ENCODE measurements at places on chromosomes 16 and 17. TPM values are rescaled to one million over a fixed set of nuclear protein-coding genes. Genes with fewer than 3 reads are reported as not detected.

The MEOX1 gene
- total RNA-seq = 0.50 TPM

The SULT1A2 gene
- 0.45 TPM for total RNA-seq

The PRKCA gene
- total RNA-seq = 88.6 TPM

The ITGA2B gene
- total RNA-seq = 0.85 TPM

The CD68 gene
- total RNA-seq = 0.33 TPM

The MEAK7 gene
- 3.7 TPM for total RNA-seq

- no peak for DNase-seq
Observed at GRCh38 chr16:70746040-70746707, 54.8 kb downstream of the VAC14 start.

GRCh38 chr16:2798723-2799204 lies 494 bp downstream of the PRSS41 start:
- no peak for DNase-seq

GRCh38 chr17:6255322-6255721 lies 179.6 kb downstream of the AIPL1 start:
- DNase-seq = no peak

DNA sequence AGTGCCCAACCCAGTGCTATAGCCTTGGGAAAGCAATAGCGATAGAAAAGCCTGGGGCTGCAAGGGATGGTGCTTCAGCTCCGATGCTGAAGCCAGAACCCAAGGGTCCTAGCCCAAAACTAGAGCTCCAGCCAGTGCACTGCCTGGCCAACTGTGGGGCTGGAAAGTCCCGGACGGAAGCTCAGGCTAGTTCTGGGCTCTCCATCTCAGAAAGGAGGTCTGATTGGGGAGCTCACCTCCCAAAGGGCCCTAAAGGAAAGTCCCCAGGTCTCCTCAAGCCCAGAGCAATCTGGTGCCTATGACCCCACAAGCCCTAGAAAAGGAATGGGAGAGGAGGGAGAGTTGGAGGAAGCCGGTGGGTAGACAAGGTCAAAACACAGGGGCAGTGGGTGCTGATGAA lies 2.0 kb upstream of the ABCC3 start:
- DNase-seq = no peak

DNA sequence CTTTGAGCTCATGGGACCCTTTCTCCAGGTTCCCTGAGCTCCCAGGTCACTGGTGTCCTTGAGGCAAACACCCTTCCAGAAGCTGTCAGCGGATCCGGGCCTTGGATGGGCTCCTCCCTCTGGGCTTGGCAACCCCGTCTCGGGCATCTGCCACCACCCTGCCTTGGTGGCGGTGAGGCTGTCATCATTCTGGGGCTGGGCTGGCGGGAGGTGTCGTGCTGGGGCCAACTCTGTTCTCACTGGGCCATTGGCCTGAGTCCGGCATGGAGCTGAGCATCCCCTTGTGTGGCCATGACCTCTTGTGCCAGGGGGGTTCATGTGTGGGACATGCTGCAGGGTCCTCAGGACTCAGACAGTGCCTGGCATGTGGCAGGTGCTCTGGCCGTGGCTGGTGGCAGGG lies 197.6 kb downstream of the LAT start:
- DNase-seq = no peak

GRCh38 chr17:17387017-17387497 lies 83.9 kb downstream of the NT5M start:
- no peak for DNase-seq

DNA sequence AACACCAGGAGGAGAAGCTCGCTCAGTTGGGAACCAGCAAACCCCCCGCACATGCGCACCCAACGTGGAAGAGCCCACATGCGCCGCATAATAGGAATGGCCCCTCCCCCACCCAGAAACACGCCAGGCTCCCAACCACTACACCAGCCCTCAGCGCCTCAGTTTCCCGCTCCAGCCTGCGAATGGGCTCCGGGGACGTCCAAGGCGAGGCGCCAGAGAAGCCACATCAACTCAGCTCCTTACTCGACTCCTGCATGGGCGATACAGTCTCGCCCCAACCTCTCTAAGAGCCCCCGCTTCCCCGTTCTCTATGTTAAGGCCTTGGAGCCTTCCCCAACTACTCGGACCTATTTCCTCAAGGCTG lies 504 bp downstream of the SRSF1 start:
- DNase-seq = peak; percentile 36

GRCh38 chr16:88346680-88347505 lies 35.9 kb upstream of the ZNF469 start:
- DNase-seq = no peak

- DNase-seq = no peak
Observed at GRCh38 chr16:74186561-74186971, 110.0 kb upstream of the PSMD7 start.
